ENCODE measurements at places on chromosomes 16 and 17. TPM values are rescaled to one million over a fixed set of nuclear protein-coding genes. Genes with fewer than 3 reads are reported as not detected.

Gene PRSS22
- not detected for total RNA-seq

Gene BCAR1
- 0.81 TPM for total RNA-seq

Gene GCGR
- not detected for total RNA-seq

Gene CACNG4
- not detected for total RNA-seq

Gene CHST6
- not detected for total RNA-seq

Gene MTSS2
- 2.0 TPM for total RNA-seq

Gene DPEP2
- 3.8 TPM for total RNA-seq

Gene CRISPLD2
- not detected for total RNA-seq

Gene TEX19
- total RNA-seq = not detected

Gene ACSM2A
- not detected for total RNA-seq

Gene CACNG5
- not detected for total RNA-seq

Gene HSD17B1
- total RNA-seq = 0.26 TPM

Gene ZNF423
- total RNA-seq = not detected

Gene TBC1D3I
- total RNA-seq = 0.19 TPM

Gene MARVELD3
- total RNA-seq = not detected

Gene RECQL5
- total RNA-seq = 36.2 TPM

Gene NME1
- total RNA-seq = 263 TPM

Gene MYH8
- total RNA-seq = not detected

Gene KRT20
- total RNA-seq = not detected
